ENCODE measurements at places on chromosomes 12 and 14.

DNA sequence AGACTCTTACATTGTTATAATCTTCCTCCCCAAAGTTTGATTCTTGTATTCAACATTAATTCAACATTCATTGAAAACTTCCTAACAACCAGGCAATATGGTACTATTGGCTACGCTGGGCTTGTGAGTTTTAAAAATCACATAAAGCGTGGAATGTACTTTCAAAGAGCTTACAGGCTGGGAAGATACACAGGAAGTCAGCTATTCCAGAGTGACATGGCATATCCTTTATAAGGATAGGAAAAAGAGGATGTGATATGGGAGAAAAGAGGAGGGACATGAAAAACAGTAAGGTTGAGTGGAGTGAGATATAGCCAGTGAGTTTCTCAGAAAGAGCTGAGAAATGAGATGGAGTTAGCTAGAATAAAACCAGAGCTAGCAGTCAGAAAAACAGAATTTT, 103.6 kb upstream of the ATF7IP start:
- no peak for DNase-seq

DNA sequence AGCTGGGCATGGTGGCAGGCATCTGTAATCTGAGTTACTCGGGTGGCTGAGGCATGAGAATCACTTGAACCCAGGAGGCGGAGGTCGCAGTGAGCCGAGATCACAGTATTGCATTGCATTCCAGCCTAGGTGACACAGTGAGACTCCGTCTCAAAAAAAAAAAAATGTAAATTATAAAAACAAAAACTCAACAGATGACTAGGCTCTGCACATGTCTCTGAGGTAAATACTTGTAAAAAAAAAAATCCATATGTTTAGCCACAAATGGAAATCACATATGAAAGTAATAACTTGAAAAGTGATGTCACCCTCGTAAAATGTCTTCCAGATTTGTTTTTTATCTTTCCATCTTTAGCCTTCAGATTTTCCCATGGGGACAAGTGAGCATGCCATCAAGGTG, 85.0 kb downstream of the KICS2 start:
- DNase-seq: no peak

GRCh38 chr14:71267007-71267513, 359.8 kb downstream of the PCNX1 start:
- no peak for DNase-seq

- DNase-seq: no peak
These were observed 114.5 kb downstream of the RPAP3 start for GRCh38 chr12:47591361-47591791.

DNA sequence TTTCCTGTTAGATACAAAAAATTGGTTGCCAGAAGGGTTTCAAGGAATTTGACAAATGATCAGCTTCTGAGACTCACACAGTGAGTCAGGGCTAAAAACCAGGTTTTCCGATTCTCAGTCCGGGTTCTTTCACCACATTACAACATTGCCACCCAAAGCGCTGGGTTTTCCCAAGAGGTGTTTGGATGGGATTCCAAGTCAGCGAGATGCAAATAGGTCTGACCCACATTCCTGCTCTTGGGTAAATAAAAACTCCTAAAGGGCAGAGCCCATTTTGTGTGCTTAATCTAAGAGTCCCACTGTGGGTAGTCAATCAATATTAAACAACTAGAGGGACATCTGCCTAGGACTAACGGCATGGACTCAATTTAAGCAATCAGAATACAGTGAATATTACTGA, 5.4 kb upstream of the RIC8B start:
- no peak for DNase-seq

- no peak for DNase-seq
These were observed 1.0 kb downstream of the INSM2 start for GRCh38 chr14:35534873-35535482.
